ENCODE measurements at places on chromosomes 13 and 19.

- no peak overlapping the region for H3K27ac ChIP-seq
- no peak overlapping the region for H3K4me3 ChIP-seq
- DNase-seq: peak; percentile 26
- no peaks in the 10 kb centered on the region for H3K27me3 ChIP-seq
- H3K36me3 ChIP-seq: no peaks in the 10 kb centered on the region
- no peaks in the 10 kb centered on the region for H3K4me1 ChIP-seq
These were observed 58.4 kb upstream of the C13orf46 start for GRCh38 chr13:114032126-114032799.

DNA sequence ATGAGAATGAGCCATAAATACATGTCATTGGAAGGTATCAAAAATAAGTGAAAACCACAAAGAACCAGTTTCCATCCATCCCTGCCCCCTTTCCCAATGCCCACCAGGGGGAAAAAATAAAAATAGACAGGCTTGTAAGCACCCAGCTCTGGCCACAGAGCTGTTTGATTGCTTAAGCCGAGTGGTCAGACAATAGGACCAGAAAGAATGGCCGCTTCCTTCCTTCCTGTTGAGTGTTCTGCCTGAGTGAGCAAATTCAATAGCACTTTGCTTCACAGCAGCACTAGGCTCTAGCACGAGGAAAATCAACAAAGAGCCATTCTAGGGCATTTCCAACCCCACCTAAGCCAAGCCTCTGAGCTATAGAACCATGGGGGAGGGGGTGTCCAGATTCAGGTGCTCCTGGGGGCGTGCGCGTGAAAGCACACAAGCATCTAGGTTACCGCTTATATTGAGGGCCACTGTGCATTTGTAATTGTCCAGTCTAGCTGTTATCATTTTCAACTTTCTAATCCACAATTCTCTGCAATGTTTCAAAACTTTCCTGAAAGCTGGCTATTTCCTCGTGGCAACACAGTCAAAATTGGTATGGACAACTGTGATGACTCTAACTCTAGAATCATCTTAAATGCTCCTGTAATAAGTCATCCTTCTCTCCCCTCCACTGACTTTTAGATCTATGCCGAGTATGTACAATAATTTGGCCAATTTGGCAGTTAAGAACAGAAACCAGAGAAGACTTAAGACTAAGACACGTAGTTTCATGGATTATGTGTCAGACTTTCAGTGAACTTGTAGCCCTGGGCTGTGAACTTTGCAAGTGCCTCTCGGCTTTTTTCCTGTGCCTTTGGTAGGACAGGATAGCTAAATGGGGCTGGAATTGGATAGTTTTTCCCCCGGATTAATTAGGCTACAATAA lies 64.3 kb downstream of the SPRY2 start:
- no peak for DNase-seq
- H3K4me3 ChIP-seq: no peak overlapping the region
- no peaks in the 10 kb centered on the region for H3K36me3 ChIP-seq
- H3K4me1 ChIP-seq: no peaks in the 10 kb centered on the region

GRCh38 chr13:114272977-114273376 lies 8.4 kb upstream of the UPF3A start:
- DNase-seq: no peak
- H3K36me3 ChIP-seq: peaks cover 71% of the 10 kb centered on the region
- H3K4me1 ChIP-seq: no peaks in the 10 kb centered on the region
- H3K27me3 ChIP-seq: no peaks in the 10 kb centered on the region
- no peak overlapping the region for H3K4me3 ChIP-seq
- no peak overlapping the region for H3K27ac ChIP-seq

- no peak for DNase-seq
- H3K27me3 ChIP-seq: no peaks in the 10 kb centered on the region
- H3K36me3 ChIP-seq: no peaks in the 10 kb centered on the region
- H3K4me3 ChIP-seq: no peak overlapping the region
- no peaks in the 10 kb centered on the region for H3K4me1 ChIP-seq
These were observed 314.3 kb upstream of the ARGLU1 start for GRCh38 chr13:106882246-106882645.

DNA sequence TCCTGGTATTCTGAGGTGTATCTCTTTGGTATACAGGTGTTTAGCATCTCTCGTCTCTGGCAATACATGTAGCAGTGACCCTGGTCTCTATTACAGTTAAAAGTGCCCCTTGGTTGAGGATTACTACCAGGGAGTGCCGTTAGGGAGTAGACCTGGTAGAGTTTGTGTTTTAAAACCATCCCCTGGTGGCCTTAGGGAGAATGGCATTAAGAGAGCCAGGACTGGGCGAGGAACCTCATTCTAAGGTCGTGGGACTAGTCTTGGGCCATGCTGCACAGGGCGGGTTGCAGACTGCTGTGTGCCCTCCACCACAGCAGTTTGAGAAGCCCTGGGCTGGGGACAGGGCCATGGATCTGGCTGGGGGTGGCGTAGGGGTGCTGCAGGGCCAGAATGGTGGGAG lies 35.0 kb downstream of the B3GLCT start:
- H3K27ac ChIP-seq: no peak overlapping the region
- no peak for DNase-seq
- no peak overlapping the region for H3K4me3 ChIP-seq
- no peaks in the 10 kb centered on the region for H3K27me3 ChIP-seq
- no peaks in the 10 kb centered on the region for H3K4me1 ChIP-seq

DNA sequence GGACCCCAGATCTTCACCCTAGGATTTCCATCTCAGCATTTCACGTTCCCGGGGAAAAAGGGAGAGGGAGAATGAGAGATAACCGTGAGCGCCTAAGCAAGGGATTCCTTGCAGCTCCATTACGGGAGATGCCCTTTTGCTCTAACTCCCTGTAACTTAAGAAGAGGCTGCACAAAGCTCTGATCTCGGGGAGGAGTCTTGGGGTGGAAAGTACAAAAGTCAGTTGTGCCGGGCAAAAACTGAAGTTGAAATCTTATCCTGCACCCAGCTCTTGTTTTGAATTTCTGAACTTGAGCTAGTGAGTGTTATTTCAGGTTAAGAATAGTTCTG lies 256.4 kb upstream of the SOX21 start:
- no peaks in the 10 kb centered on the region for H3K36me3 ChIP-seq
- no peak overlapping the region for H3K27ac ChIP-seq
- no peak overlapping the region for H3K4me3 ChIP-seq
- no peaks in the 10 kb centered on the region for H3K4me1 ChIP-seq

DNA sequence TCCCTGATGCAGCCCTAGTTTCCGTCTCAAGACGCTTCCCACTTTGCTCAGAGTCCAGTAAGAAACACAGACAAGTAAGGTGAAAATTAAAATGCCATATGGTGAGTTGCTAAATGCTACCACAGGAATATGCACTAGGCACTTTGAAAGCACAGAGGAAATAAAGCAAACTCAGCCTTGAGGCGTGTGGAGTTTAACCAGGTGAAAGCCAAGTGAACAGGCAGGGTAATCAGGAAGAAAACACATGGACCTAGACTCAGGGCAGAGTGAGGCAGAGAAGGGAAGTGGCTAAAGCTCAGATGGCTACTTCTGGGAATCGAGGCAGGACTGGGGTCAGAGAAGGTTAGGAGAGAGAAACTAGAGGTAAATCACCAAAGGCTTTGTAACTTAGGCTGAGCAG lies 5.4 kb upstream of the UBL3 start:
- H3K4me1 ChIP-seq: peaks cover 5% of the 10 kb centered on the region
- H3K36me3 ChIP-seq: no peaks in the 10 kb centered on the region
- no peak for DNase-seq
- peak overlapping the region; percentile 36 for H3K27ac ChIP-seq
- H3K27me3 ChIP-seq: no peaks in the 10 kb centered on the region

GRCh38 chr13:103540382-103540765 lies 474.2 kb upstream of the SLC10A2 start:
- no peak for DNase-seq
- H3K4me3 ChIP-seq: no peak overlapping the region
- H3K36me3 ChIP-seq: no peaks in the 10 kb centered on the region
- H3K27me3 ChIP-seq: no peaks in the 10 kb centered on the region
